ENCODE measurements at places on chromosomes 11 and 22.

DNA sequence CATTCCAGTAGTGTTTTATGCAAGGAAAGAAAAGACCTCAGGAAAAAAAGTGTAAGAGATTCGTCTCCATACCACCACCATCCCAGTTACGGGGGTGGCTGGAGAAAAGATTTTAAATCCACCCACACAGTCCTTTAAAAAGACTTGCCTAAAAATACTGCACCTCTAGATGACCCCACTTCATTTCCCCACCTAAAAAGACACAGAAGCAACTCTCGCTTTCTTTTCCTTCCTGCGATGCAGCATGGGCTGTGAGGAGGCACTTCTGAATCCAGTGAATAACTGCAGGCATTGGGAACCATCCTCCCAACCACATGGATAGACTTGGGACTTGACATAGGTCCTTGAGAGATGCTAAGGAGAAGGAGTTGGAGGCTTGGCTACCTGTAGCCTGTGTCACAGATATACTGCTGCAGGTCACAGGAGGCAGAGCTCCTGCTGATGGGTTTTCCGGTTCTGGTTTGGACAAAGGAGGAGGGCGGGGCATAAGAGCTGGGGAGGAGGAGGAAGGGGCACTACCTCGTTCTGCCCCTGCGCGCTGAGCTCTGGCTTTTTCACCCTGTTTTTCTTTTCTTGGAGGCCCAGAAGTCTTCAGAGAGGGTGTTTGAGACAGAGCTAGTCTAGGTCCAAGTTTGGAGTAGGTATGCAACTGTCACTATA, 285.9 kb downstream of the NTM start:
- DNase-seq, result no peak

GRCh38 chr11:63999349-64000025, 13.2 kb downstream of the OTUB1 start:
- peak; percentile 92 for DNase-seq

- no peak for DNase-seq
Observed at GRCh38 chr11:19602891-19603290, 109.7 kb upstream of the NAV2 start.

DNA sequence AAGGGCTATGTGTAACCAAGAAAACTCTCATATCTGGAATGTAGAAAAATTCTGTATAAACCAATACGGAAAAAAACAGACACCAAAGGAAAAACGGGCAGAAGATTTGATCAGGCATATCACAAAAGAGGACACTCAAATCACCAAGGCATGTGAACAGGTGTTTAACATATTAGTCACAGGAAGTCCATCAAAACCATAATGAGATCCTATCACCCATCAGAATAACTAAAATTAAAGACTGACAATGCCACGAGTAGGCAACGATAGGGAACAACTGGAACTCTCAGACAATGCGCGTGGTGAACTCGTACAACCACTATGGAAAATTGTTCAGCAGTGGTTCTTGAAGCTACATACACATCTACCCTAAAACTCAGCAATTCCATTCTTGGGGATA, 94.5 kb downstream of the MICAL3 start:
- DNase-seq, result no peak

GRCh38 chr22:37589636-37590035, 9.7 kb upstream of the LGALS2 start:
- DNase-seq, result no peak

GRCh38 chr11:64933213-64933934, 2.3 kb downstream of the GPHA2 start:
- DNase-seq, result no peak

GRCh38 chr22:22176929-22177616, 67.5 kb upstream of the VPREB1 start:
- DNase-seq, result no peak

DNA sequence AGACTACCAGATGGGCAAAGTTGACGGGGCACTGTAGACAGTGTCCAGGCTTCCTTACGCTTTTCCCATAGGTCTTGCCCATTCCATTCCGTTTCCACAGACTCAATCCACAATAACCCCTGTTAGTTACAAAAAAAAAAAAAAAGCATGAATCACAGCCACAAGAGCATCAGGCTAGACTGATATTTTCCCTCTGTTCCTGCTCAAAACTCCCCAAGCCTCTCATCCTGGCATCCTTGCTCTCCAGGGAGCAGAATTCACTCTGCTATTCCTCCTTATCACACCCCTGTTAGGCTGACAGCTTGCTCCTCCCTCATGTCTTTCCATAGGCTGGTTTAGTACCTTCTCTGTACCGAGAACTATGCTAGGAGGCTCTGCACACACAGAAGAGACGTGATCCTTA, 42.2 kb downstream of the TMEM123 start:
- no peak for DNase-seq

GRCh38 chr11:111364503-111364902, 14.6 kb downstream of the POU2AF1 start:
- no peak for DNase-seq

- DNase-seq, result no peak
Observed at GRCh38 chr22:44458044-44459020, 39.7 kb downstream of the RTL6 start.

DNA sequence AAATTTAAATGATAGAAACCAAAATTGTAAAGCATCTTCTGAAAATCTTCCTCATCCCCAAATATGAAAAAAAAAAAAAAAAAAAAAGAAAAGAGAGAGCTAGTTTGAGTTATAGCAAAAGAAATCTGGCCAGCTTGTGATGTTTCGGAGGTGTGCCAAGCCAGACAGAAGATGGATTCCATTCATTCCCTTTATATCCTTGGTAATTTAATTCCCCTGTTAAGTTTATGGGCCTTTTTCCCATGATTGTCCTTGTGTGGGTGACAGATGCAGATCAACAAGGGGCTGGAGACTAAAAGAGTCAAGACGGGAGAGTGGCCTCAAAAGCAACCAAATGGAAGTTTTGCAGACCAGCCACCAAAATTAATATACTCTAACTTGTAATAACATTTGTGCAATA, 47.6 kb upstream of the PARVA start:
- DNase-seq, result peak; percentile 93

DNA sequence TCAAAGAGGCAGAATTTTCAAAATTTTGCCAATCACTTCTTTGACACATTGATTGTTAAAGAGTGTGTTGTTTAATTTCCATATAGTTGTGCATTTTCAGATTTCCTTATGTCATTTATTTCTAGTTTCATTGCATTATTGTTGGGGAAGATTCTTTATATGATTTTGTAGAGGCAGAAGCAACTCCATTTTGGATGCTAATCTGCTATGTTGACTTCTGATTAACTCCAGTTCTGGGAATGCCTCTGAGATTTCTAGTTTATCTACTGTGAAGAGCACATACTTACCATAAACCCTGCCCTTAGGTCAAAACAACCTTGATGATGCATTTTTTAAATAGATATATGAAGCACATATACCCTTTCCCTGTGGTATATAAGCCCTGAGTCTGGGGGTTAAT, 29.5 kb upstream of the ZBED5 start:
- no peak for DNase-seq

DNA sequence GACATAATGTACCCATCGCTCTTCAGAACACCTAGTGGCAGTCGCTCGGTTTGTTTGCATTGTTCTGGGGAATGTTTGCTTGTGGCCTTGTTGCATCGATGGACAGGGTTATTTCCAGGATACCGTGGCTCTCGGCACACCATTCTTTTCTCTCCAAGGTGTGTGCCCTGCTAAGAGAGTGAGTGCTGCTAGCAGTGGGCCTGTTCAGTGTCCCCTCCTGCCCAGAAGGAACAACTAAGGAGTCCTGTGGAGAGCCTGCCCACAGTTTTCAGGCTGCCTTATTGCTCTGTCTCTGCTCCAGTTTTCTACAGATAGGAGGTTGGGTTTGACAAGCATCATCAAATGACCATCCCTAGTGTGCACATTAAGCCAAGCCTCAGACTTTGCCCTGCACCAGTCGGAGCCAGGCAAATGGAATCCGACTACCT, 1.4 kb downstream of the CRY2 start:
- DNase-seq, result no peak

DNA sequence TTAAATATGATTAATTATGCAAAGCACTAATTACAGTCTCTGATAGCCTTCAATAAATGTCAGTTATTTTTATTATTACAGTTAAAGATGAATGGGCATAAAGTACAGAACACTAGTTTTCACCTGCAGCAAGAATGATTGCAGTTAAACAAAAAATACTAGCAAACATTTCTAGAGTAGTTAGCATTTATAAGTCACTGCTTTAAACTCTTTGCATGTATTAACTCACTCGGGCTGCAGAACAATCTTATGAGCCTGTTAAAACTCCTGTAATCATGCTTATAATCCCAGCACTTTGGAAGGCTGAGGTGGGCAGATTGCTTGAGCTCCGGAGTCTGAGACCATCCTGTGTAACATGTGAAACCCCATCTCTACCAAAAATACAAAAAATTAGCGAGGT, 14.8 kb downstream of the OR51B4 start:
- DNase-seq, result no peak

- no peak for DNase-seq
Observed at GRCh38 chr22:26700886-26701285, 43.5 kb downstream of the MIAT start.

GRCh38 chr11:3950996-3951660, 95.7 kb downstream of the STIM1 start:
- no peak for DNase-seq
